ENCODE measurements at places on chromosomes 7 and 10. TPM values are rescaled to one million over a fixed set of nuclear protein-coding genes. Genes with fewer than 3 reads are reported as not detected.

Gene SH2D4B
- total RNA-seq: 1.6 TPM

Gene PRPS1L1
- not detected for total RNA-seq

Gene TMEM26
- total RNA-seq: 0.54 TPM

Gene HYAL4
- total RNA-seq: not detected

Gene WDR11
- total RNA-seq: 79.8 TPM

Gene UTF1
- not detected for total RNA-seq

Gene CDK13
- 138 TPM for total RNA-seq

Gene SAP25
- total RNA-seq: not detected

Gene STX1A
- 9.5 TPM for total RNA-seq

Gene C10orf53
- total RNA-seq: not detected

Gene GBX1
- total RNA-seq: not detected

Gene CYP2C19
- not detected for total RNA-seq

Gene LFNG
- total RNA-seq: 4.9 TPM

All from thyroid gland (tissue), 4 donors.